CD8-positive, alpha-beta T cell (primary cell): ENCODE measurements at places on chromosomes 6 and 20.

DNA sequence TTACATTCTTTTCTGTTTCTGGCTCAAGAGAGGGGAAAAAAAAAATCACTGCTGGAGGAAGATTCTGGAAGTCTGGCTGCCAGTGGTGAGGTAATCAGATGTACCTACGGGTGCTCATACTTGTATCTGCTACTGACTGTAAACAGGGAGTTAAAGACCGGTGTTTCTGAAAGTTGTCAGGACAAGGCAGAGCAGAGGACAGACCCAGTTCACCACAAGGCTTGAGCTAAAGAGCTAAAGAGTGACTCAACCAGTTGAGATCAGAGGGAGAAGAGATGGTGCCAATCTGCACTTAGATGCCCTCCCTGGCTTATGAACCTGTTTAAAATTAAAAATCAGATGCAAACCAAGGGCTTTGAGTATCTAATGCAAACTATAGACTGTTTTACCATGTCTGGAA lies 55.4 kb downstream of the CEP162 start:
- no peak for DNase-seq

DNA sequence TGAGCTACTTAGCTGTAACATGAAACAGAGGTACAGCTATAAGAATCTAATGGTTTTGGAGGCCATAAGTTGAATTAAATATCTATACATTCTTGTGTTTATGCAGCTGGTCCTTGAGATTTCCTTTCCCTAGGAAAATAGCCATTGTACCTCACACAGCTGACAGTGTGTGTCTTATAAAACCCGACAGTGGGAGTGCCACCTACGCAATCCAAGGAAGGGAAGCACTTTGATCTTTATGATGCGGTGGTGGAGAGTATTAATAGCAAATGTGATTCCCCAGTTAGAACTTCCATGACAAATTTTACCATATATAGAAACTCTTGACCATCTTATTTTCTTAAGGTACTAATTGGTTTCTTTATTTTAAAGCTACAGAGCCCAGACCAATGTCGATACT lies 149.5 kb downstream of the TMEM200A start:
- DNase-seq, result no peak

DNA sequence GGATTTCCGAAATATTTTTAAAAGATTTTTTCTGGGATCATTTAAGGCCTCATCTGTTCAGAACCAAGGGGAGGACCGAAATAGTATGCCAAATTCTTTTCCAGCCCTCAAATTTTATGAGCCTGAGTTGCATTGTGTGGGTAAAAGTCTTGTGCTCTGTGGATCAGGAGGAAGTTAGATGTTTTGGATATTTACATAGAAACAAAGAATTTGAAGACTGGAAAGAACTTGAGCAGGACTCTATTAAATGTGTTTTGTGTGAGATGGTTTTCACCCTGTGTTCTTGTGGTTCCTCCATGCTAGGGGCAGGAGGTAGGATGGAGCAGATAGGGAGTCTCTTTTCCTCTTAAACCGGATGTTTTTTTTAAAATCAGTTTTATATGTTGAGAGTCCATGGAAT lies 329.1 kb downstream of the LAMA2 start:
- DNase-seq, result no peak

- DNase-seq, result no peak
Observed at GRCh38 chr6:159378411-159379328, 209.5 kb downstream of the FNDC1 start.

DNA sequence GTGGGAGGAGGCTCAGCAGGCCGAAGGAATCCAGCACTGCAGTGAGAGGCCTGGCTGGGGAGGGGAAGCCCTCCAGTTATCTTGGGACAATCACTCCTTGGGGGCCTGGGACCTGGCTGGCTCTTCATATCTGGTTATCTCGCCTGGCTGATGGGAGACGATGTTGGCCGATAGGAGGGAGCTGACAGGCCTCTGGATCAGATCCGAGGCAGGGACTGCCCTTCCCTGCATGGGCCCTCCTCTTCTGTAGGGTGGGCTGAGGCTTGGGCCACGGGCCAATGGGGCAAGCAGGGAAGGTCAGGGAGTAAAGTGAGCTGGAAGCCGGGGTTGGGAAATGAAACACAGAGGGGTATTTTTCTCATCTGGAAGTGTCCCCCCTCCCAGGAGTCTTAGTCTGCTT lies 25.2 kb downstream of the MANBAL start:
- DNase-seq, result no peak

DNA sequence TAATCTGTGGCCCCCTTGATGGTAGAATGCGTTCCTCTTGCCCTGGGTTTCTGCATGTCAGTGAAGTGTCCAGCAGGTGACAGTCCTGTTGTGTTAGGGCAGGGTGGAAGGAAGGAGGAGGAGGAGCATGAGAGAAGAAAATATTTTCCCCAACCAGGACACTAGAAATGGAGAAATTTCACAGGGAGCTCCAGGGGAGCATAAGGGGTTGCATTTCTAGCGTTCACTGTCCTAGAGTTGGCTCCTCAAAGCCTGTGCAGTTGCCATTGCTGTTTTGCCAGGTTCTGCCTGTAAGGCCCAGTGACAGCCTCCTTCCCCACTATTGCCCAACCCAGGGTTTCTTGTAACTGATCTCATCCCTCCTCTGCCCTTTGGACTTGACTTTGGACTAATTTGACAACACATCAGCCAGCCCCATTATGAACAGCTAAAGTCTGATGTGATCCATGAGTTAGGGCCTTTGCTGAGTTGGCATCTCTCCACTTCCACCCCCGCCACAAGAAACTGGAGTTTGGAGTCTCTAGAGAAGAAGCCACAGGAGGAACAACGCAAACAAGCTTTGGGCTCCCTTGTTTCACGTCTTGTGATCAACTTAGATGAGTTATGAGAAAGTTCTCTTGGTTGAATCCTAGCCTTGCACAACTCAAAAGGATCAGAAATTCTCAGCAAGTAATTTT lies 14.0 kb upstream of the FAM50B start:
- no peak for DNase-seq
